Muscle of arm (tissue), 14 donors: ENCODE measurements at places on chromosomes 7 and 10. TPM values are rescaled to one million over a fixed set of nuclear protein-coding genes. Genes with fewer than 3 reads are reported as not detected.

ZNF425 gene
- polyA plus RNA-seq: 5.2 TPM

PNLIP gene
- 0.45 TPM for polyA plus RNA-seq

WIPF3 gene
- 21.4 TPM for polyA plus RNA-seq

FFAR4 gene
- polyA plus RNA-seq: not detected

DNA sequence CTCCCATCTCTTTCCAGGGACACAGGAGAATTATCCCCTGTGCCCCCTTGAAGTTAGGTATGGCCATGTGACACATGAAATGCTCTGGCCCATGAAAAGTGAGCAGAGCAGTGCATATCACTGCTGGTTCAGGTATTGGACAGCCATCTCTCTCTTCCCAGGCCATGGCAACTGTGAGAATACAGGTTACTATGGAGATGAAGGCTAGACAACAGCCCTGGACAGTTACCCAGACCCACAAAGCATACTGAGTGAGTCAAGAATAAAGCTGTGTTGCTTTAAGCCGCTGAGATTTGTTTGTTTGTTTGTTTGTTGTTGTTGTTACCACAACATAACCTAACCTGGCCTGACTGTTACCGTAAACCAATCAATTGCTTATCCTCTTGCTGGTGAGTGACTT lies 722.3 kb downstream of the KCNMA1 start:
- DNase-seq: no peak

DNA sequence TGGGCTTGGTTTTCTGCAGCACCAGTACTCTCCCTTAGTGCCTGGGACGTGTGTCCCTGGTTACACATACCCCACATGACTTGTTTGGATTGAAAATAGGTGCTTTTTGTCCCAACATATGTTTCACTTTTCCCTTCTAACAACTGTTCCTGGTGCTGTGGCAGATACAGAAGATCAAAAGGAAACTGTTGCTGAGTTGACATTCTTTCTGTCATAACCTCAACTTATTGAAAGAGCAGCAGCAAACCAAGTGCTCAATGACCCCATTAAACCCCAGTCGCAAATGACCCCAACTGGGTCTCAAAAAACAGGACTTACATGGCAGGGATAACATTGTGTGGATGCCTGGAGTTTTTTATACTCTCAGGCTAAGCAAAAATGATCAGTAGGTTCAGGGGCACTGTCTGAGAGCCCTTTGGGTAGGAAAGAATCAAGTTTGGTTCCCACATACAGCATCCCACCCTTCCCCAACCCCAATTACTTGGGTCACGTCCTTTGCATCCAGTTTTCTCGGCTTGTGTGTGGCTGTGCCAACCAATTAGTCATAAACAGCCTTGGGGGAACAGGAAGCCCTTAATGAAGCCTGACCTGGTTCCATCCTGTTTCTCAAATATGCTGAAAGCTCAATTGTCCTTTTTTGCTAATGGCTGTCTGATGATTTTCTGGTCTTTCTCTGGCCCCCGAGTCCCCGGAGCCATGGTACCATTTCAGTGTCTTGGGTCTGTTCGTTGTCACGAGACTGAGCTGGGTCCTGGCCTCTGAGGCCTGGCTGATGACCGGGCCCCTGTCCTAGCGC lies 4.9 kb downstream of the HKDC1 start:
- no peak for DNase-seq

- no peak for DNase-seq
Observed at GRCh38 chr10:1648648-1649047, 88.7 kb downstream of the ADARB2 start.
